ENCODE measurements at places on chromosomes 7 and 10. TPM values are rescaled to one million over a fixed set of nuclear protein-coding genes. Genes with fewer than 3 reads are reported as not detected.
A peak's percentile ranks its signal among the peaks of the same experiment; 100 is the strongest.

DNA sequence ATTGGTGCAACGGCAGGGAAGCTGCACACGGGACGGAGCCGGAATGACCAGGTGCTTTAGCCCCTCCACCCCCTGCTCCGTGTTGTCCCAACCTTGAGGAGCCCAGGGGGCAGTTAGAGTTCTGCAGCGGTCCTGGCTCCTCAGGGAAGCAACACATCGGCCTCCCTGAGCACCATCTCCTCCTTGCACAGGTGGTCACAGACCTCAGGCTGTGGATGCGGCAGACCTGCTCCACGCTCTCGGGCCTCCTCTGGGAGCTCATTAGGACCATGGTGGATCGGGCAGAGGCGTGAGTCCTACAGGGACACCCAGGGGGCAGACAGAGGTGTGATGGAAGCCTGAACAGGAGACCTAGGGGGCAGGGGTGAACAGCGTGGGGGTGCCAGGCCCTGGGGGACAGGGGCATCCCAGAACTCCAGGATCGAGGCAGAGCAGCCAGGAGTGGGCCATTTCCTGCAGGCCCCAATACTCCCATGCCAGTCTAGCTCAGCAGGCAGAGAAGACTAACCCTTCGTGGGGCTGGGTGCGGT lies 7.3 kb downstream of the ASL start:
- peak; percentile 15 for ATAC-seq

GRCh38 chr10:60522617-60523016 lies 132.9 kb upstream of the ANK3 start:
- no peak for ATAC-seq

DNA sequence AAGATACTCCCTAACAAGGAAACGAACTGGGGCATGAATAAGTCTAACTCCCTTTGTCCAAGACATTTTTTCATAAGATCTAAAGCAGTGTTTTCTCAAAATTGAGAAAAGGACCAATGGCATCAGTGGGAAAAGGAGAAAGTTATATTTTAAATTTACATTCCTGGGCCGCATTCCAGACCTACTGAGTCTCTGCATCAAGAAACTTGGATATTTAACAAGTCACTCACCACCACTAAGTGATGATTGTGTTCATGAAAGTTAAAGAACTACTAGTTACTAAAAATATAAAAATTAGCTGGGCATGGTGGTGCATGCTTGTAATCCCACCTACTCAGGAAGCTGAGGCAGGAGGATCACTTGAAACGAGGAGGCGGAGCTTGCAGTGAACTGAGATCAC lies 149.6 kb upstream of the MEOX2 start:
- ATAC-seq = no peak

Gene PAOX
- total RNA-seq = 11.3 TPM

DNA sequence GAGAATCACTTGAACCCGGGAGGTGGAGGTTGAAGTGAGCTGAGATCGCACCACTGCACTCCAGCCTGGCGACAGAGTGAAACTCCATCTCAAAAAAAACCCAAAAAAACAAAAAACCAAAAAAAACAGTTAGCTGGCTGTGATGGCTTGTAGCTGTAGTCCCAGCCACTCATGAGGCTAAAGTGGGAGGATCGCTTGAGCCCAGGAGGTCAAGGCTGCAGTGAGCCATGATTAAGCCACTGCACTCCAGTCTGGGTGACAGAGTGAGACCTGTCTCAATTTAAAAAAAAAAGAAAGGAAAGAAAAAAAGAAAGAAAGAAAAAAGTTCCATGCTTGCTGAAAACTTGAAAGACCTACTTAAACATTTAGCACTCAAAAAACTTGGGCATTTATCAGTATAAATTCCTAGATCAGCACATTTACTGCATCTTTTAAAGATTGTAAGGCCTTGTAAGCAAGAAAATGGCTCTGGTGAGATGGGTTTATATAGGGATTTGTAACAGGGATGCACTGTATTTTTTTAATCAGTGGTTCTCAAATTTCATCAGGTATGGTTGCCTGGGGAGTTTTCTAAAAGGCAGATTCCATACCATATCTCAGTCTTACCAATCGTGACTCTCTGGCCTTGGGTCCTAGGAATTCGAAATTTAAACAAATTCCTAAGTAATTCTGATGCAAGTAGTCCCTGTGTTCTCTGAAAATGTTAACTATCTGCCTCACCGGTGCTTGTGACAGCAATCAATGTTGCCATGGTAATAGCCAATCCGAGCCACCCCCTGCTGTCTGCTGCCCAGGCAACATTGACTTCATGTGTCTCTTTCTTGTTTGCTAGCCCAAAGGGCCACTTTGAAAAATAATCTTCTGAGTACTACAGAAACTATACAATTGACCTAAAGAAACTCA lies 11.5 kb upstream of the NT5C2 start:
- no peak for ATAC-seq

- ATAC-seq = no peak
Observed at GRCh38 chr10:69897432-69897831, 95.7 kb downstream of the COL13A1 start.

GRCh38 chr7:68394131-68394530 lies 1204.1 kb upstream of the AUTS2 start:
- no peak for ATAC-seq

Gene MAGI2
- total RNA-seq = 0.80 TPM

- no peak for ATAC-seq
Observed at GRCh38 chr10:9450801-9451200, 1396.3 kb downstream of the GATA3 start.

DNA sequence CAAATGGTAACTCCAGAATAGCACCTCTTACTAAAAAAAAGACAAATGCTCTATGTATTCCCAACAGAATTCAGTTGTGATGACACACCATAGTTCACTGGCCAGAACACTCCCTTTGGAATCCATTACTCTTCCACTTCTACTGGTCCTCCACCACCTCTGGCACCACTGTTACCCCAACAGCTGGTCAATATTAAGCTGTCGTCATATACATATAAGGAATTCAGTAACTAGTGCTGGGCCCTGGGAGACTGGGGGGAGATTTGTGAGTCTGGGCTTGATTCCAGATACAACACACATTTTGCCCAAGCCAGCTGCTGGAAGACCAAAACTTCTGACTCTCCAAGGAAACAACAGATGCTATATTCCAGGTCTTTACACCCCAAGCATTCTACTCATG lies 26.0 kb upstream of the ITGA8 start:
- ATAC-seq = no peak

DNA sequence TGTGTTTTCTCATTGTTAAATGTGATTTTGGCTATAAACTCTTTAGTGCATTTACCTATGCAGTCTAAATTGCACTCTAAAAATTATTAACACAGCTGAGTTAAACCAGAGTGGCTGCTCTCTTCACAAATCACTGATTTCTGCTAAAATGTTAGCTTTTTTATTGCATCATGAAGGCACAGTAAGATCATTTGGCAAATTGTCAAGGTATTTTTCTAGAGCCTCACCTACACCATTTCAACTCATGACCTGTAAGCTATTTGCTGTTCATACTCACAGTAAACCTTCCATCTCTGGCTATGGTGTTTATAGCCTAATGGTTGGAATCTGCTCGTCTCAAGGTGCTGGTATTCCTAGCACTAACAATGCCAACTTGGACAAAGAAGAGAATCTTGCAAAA lies 25.7 kb downstream of the NDUFB2 start:
- no peak for ATAC-seq

Gene MCMBP
- 36.8 TPM for total RNA-seq

Gene PNLIPRP1
- not detected for total RNA-seq

Gene R3HCC1L
- 7.7 TPM for total RNA-seq

DNA sequence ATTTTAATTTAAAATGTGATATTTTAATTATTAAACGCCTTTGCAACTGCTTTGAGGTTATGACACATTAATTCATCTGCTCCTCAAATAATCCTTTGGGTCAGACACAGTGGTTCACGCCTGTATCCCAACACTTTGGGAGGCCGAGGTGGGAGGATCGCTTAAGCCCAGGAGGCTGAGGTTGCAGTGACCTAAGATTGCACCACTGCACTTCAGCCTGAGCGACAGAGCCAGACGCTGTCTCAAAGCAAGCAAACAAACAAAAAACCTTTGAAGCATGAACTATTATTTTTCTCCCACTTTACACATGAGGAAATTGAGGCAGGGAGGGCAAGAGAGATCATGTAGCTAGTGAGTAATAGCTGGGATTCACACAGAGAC lies 1.5 kb upstream of the POLD2 start:
- no peak for ATAC-seq

Gene CPN1
- total RNA-seq = not detected

Gene RHBDD2
- total RNA-seq = 37.5 TPM

DNA sequence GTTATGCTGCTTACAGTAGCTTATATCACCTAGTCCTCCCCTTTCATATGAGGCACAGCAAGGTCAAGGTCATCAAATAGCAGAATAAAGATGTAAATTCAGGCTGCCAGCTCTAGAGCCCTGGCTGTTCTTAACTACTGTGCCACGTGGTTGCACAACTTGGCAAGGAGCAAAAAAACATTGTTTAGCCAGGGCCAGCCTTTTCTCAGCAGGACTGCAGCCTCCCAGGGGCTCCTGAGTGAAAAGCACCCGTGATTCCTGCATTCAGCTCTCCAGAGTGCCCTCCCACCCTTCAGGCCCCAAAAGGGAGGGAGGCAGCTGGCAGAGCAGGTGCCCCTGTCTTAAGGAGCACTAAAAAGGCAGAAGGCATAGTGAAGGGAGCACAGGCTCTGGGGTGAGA lies 31.8 kb upstream of the TM9SF3 start:
- ATAC-seq = no peak

GRCh38 chr7:45653209-45653907 lies 79.2 kb downstream of the ADCY1 start:
- no peak for ATAC-seq

DNA sequence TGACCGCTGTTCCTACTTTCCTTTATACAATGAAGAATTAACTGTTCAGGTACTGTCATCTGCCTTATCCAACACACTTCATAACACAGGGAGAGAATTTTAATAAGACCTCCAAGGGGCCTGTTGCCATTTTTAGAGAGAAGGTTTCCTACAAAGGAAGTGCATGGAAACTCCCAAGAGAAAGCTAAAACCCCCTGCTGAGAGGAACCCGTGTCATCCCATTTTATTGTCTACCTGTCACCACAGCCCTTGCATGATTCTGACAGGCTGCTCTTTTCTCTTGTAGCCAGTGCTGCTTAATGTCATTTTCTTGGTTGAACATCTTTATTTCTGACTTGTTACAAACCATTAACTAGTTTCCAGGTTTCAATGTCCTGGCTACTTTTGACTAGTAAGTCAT lies 98.4 kb downstream of the SNX10 start:
- no peak for ATAC-seq

- ATAC-seq = no peak
Observed at GRCh38 chr10:109668154-109668665, 255.1 kb downstream of the XPNPEP1 start.

- ATAC-seq = no peak
Observed at GRCh38 chr7:50821457-50822008, 38.8 kb upstream of the GRB10 start.

- no peak for ATAC-seq
Observed at GRCh38 chr7:105215182-105215581, 173.5 kb downstream of the SRPK2 start.

DNA sequence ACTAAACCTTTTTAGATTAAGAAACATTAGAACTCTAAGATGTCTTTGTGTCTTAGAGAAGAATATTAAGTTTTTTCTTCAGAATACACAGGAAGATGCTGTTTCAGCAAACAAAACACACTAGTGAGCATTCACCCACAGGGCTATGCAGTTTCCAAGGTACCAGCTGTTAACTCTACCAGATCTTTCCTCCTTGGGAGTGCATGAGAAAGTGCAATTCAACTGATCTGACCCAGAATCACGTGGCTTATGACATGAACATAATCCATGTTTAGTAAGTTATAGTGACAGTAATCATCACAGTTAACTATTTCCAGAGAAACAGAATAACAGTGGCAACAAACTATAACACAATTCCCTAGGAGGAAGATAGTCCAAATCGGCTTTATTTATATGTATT lies 270.7 kb downstream of the CACNA2D1 start:
- ATAC-seq = no peak

- ATAC-seq = no peak
Observed at GRCh38 chr10:5354068-5354467, 10.7 kb upstream of the UCN3 start.

Gene FAM13C
- total RNA-seq = 2.1 TPM

DNA sequence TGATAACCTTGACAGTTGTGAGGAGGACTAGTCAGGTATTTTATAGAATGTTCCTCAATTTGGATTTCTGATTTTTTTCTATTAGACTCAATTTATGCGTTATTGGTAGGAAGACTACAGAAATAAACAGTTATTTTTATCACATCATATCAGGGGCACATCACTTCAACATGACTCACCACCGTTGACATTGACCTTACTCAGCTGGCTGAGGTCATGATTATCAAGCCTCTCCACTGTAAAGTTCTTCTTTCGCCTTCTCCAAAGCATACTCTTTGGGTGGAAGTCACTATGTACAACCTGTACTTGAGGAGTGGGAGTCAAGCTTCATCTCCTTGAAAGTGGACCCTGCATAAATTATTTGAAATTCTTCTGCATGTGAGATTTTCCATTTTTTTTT lies 194.3 kb upstream of the IGFBP3 start:
- ATAC-seq = no peak

DNA sequence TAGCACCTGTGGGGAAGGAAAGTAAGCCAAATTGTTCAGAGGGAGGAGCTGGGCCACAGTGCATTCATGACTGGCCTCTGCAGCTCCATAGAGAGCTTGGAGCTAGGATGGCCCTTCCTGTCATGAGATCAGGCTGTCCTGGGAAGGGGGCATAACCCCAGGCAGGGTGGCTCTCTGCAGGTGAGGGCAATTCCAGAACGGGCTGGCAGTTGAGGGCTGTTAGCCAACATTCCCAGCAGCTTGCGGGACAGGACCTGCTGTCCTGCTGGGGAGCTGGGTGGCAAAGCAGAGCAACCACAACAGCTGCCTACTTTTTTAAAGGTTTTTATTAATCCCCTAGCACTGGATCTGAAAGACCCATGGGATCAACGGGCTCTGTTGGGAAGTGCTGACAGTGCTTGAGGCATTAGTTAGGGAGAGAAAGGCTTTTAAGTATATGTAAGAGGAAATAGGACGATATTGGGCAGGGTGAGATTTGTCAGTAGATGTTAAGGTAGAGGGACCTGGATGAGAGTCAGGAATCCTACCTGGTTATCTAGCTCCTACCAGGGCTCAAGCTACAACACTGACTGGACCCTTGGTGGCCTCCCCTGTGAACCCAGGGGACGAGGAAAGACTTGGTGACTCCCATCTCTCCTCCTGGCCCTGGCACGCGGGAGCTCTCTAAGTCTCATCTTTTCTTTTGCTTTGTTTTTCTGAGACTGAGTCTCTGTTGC lies 77.8 kb downstream of the NAMPT start:
- no peak for ATAC-seq

GRCh38 chr7:4307316-4308204 lies 374.5 kb upstream of the FOXK1 start:
- no peak for ATAC-seq

GRCh38 chr10:64732372-64732957 lies 1211.3 kb downstream of the REEP3 start:
- no peak for ATAC-seq
